ENCODE measurements at places on chromosomes 6 and 20.
A peak's percentile ranks its signal among the peaks of the same experiment; 100 is the strongest.

GRCh38 chr6:14767226-14767625, 478.6 kb upstream of the JARID2 start:
- no peak for DNase-seq

GRCh38 chr6:101344885-101345284, 48.6 kb upstream of the GRIK2 start:
- DNase-seq = no peak

DNA sequence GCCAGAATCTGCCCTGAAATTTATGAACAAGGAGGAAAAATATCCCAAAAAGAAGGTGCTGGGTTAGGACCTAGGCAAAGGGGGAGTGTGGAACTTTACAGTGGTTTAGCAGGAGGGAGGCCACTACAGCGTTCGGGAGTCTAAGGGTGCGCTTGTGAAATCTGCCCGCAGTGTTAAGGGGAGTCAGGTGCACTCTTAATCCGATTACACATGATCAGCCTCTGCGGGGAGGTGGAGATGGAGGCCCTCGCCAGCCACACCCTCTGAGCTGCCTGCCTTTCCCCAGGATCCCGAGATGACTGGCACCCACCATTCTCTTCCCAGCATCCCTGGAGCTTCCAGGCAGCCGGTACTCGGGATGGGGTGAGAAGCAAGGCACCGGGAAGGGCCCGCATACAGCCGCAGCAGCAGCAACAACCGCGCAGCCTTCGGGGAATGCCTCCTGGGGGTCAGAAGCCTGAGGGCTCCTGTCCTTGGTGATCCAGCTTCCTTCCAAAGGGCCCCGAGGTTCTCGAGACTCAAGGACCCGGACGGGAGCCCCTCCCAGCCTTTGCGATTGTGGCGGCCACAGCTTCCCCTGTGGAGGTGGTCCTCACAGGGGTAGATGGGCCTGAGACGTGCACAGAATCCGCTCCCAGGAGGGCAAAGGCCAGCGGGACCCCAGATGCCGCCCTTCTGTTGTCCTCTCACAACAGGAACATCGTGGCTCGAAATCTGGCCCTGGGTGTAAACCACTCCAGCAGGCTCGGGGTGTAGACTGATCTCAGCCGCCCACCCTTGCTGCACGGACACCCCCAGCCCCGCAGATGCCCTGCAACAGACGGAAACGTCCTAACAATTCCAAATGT, 57.3 kb upstream of the CST7 start:
- DNase-seq = no peak

DNA sequence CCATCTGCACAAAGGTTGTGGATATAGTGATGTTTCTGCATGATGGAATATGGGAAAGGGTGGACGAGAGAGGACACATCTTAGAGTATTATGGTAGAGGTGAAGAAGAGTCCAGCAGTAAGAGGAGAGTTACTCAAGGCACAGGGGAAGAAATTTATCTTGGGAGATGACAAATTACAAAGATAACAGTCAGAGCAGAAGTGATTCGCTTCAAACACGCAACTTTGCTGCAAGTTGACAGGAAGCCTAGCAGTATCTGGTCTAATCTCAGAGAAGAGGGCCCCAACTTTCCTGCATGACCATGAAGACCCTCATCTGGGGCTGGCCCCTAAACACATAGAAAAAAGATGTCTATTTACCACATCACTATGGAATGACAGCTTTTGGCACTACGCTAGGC, 1.2 kb upstream of the CALHM6 start:
- DNase-seq = no peak

DNA sequence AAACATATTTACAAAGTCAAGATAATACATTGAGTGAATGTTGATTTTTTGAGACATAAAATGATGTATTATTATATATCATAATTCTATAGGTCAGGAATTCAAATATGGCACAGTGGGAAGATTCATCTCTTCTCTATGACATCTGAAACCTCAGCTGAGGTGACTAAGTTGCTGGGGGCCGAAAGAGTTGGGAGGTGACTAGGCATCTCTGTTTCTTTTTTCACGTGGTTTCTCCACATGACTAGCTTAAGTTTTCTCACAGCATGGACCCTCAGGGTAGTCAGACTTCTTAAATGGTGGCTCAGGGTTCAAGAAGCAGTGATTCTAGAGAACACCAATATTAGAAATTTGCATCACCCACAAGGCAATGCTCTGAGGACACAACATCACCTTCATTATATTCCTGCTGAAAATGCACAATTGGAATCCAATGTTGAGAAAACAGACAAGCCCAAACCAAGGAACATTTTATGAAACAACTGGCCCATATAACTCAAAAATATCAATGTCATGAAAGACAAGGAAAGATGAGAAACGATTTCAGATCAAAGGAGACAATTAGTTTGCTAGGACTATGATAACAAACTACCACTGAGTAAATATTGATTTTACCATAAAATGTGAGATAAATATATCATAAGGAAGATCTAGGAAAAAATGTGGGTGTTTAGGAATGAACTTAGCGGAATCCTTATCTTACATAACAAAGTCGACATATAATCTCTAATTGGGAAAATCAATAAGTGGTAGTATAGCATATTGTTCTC, 273.3 kb upstream of the IRAK1BP1 start:
- DNase-seq = no peak

DNA sequence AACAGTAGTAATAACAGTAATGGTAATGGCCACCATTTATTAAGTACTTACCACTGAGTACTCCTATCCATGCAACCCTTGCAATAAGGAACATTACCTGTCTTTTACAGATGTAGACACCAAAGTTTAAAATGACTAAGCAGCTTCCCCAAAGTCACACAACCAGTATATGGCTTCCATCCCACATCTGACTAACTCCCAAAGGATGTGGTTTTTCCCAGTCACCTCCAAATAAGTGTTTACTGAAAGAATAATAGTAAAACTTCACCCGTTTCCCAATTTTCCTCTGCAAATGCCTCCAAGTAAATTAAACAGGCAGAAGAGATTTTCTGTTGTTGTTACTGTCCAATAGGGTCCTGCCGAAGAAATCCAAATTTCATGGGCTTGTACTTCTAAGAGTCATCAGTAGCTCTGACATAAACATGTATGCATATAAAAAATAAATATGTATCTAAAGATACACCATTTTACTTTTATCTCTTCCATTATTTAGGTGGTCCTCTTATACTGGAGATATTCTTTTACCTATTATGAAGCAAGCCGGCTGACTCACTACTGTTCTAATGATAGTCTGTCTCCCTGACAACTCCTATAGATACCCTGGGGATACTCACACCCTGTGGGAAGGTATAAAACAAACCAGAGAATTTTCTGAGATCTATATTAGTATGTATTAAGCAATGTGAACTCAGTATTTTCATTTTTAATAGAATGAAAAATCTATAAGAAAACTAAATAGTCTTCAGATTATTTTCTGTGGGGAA, 77.9 kb upstream of the ID4 start:
- no peak for DNase-seq

DNA sequence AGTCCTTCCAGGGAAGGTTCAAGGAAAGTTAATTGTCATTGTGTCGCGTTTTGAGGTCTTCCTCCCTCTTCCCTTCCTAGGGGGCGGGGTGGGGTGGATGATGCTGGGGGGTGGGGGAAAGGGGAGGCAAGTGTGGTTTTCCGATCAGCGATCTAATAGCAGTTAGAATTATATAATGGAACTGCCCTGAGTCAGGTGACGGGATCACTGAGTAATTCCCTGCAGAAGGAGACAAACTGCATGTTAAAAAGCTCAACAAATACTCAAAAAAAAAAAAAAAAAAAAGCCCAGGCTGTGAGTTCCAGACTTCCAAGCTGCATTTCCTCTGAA, 240.4 kb downstream of the PHACTR1 start:
- no peak for DNase-seq

GRCh38 chr20:50762045-50762422, 30.7 kb downstream of the PARD6B start:
- no peak for DNase-seq

- no peak for DNase-seq
Measured at GRCh38 chr6:56891754-56892153, 63.2 kb upstream of the BEND6 start.

GRCh38 chr6:31918069-31918720, 9.3 kb upstream of the C2 start:
- no peak for DNase-seq

DNA sequence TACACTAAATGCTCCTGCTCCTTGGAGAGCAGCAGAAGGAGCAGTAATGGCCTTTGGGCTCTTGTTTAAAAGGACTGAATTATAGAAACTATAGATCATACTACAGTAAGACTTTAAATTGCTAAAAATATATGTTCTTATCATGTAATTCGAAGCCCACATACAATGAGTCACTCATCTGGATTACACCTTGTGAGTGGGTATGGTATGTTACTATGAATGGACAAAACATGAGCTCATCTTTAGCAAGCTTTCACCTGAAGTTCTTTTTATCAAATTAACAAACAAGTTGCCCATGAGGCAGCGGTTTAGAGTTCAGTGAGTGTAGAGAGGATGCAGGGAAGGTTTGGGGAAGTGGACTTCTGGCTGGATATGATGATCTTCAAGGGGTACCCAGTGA, 114.4 kb upstream of the CCN2 start:
- no peak for DNase-seq

DNA sequence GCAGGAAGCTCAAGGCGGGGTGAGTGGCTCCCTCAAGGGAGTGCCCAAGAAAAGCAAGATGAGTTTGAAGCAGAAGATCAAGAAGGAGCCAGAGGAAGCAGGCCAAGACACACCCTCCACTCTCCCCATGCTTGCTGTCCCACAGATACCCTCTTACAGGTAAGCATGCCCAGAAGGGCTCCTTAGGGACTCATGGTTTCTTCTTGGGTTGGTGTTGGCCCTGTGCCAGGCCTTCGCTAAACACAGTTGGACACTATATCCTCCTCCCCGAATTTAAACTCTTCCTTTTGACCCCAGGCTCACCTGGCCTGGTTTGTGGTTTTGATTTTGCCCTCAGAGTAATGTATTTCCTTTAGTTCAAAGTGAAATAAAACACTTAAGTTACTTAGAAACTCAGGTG, 5.1 kb downstream of the BRPF3 start:
- DNase-seq = no peak

- DNase-seq = no peak
Measured at GRCh38 chr6:154994836-154995253, 270 bp upstream of the TIAM2 start.

GRCh38 chr6:118740372-118740771, 89.0 kb upstream of the CEP85L start:
- DNase-seq = no peak

DNA sequence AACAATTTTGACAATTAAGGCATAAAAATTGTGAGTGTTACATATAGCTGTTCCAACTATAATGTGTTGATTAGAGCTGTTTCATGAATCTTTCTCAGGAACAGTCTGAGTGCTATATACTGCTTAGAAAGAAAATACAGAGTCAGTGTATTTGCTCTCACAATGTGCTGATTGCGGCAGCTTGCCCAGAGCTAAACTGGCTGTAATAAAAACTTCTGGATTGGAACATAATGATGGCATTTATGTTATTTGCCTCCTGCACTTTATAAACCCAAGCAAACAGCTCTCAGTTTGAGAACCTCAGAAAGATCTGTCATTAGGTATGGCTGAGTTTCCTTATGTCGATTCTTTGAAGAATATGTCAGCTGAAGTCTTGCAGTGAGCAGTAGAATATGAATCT, 29.5 kb downstream of the FLRT3 start:
- DNase-seq = no peak

- DNase-seq = no peak
Measured at GRCh38 chr6:42131531-42131930, 10.9 kb downstream of the C6orf132 start.

- DNase-seq = no peak
Measured at GRCh38 chr6:90415178-90415577, 118.5 kb upstream of the BACH2 start.

- DNase-seq = no peak
Measured at GRCh38 chr6:101114703-101115102, 233.6 kb upstream of the ASCC3 start.

GRCh38 chr6:2480267-2480966, 235.0 kb upstream of the GMDS start:
- DNase-seq = peak; percentile 31

GRCh38 chr6:13013681-13014503, 297.3 kb downstream of the PHACTR1 start:
- DNase-seq = peak; percentile 52

GRCh38 chr20:20820785-20821483, 108.5 kb upstream of the RALGAPA2 start:
- DNase-seq = no peak

All from substantia nigra (tissue), 51 donors.